ENCODE measurements at places on chromosomes 5 and 9.

DNA sequence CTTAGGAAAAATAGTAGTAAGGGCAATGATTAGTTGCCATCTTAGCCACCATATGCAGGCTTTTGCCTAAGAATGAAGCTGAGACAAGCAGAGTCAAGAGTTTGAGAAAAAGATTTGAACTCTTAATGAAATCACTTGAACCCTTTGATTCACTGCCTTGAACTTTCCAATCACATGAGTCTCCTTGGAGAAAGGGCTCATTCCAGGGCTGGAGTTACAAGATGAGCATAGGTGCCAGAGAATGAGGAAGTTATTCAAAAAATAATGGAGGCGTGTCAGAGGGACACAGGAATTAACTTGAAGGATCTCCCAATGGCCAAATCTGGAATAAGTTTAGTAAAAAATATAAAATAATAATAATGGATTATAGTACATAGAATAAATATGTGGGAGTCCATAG lies 35.3 kb downstream of the MAT2B start:
- no peak for DNase-seq

DNA sequence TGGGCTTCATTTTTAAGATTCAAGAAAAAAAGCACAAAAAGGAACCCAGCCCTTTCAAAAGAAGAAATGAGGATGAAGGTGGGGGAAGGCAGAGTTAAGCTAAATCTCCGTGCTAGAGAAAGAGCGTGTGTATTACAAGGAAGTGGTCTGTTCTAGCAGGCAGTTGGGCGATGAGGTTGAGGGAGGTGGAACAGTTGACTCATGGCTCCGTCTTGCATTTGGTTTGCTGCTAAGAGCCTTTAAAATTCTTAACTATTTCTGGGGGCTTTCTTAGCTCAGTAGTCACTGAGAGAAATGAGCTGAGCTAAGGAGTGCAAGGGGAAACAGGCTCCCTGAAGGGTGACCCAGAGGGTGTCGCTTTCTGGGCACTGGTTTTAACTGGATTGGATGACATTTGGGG lies 117.4 kb downstream of the GCNT1 start:
- DNase-seq = peak; percentile 44

- peak; percentile 85 for DNase-seq
Measured at GRCh38 chr9:129610473-129611306, 10.2 kb downstream of the C9orf50 start.

DNA sequence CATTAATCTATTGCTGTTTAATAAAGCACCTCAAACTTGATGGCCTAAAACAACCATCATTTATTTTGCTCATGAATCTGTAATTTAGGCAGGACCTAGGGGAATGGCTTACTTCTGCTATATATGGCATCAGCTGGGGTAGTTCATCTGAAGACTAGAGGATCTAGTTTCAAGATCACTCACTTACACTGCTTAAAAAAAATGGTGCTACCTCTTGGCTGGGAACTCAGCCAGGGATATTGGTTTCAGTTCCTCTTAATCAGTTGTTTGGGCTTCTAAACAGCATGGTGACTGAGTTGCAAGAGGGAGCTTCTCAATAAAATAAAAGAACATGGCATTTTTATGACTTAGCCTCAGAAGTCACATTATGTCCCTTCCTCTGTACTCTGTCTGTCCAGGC lies 142.0 kb downstream of the FAM114A2 start:
- DNase-seq = no peak

GRCh38 chr9:121640491-121641223 lies 10.8 kb upstream of the DAB2IP start:
- DNase-seq = no peak

DNA sequence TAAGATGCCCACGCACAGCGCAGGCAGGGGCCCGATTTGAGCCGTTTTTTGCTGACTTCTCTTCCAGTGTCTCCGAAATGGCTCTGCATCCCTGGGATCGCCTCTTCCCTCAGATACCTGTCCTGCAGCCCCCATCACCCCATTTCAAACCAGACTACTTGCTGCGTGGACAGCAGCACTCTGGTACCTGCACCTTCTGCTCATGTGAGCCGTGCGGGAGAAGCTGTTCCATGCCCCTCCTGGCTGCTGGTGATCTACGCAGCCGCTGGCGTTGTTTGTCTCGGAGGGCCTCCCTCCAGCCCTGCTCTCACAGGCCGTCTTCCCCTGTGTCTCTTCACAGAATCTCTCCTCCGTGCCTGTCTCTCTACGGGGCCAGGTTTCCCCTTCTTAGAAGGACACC lies 13.4 kb downstream of the CEP72 start:
- no peak for DNase-seq

GRCh38 chr9:22131817-22132216 lies 122.7 kb upstream of the CDKN2B start:
- no peak for DNase-seq

DNA sequence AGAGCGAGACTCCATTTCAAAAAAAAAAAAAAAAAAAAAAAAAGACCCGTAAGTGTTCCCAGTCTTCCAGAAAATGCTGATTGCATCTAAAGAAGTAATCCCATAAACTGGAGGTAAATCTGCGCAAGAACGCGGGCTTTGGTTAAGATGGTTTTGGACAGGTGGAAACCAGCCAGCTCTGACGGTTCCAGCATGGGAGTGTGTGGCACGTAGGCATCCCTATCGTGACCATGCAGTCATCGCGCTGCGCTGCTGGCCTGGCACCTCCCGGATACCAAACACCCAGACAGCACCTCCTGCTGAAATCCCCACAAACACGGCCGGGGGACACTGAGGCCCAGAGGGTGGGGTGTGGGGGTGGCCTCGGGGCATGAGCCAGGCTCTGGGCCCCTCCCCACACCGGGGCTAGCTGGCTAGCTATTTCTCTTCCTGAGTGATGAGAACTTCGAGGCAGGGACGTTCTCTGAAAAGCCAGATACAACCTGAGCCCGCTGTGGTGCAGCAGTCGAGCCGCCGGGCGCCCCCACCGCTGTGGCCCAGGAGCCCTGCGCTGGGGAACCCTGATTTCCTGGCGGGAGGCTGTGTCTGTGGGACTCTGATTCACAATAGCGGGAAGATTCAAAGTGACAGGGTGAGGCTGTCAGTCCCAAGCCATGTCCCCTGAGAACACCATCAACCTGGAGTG lies 32.2 kb upstream of the NOTCH1 start:
- no peak for DNase-seq

All from CD8-positive, alpha-beta T cell (primary cell).